ENCODE measurements at places on chromosomes 3 and 15.

GRCh38 chr15:83843471-83843871 is 189.5 kb downstream of the ADAMTSL3 start:
- DNase-seq, result no peak

DNA sequence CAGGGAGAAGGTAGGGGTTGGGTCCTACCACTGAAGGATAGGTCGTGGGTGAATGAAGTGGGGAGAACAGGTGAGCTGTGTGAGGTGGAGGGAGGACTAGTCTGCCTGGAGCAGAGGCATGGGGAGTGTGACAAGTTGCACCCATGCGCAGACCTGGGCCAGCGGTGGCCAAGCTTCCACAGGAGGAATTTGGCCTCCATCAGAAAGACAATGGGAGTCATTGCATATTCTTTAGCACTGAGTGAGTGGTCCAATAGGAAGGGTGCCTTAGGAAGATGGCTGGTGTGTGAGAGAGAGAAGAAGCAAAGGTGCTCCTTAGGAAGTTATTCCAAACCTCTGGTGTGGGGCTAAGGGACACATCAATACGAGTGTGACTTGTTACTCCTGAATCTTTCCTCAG is 191.1 kb downstream of the KCNAB1 start:
- DNase-seq, result no peak

DNA sequence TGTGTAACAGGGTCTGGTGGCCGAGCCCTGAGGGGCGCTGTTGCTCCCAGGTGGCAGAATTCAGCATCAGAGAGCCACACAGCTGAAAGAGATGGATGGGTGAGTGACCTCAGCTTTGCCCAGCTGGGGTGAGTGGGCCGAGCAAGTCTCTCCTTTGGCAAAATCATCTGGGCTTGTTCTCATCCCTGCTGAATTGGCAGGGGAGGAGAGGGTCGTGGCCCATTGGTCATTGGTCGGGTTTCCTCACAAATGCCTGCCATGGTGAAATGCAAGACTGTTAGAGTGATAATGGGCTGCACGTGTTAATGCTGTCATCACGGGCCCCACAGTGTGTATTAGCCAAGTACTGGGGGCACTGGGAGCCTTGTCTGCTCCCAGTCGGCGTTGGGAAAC is 15.9 kb downstream of the ABHD2 start:
- DNase-seq, result no peak

GRCh38 chr3:108983051-108983450 is 29.4 kb upstream of the GUCA1C start:
- DNase-seq, result no peak

GRCh38 chr15:39682366-39682765 is 100.3 kb downstream of the FSIP1 start:
- no peak for DNase-seq

- no peak for DNase-seq
Observed at GRCh38 chr15:39736412-39737195, 46.0 kb downstream of the FSIP1 start.

DNA sequence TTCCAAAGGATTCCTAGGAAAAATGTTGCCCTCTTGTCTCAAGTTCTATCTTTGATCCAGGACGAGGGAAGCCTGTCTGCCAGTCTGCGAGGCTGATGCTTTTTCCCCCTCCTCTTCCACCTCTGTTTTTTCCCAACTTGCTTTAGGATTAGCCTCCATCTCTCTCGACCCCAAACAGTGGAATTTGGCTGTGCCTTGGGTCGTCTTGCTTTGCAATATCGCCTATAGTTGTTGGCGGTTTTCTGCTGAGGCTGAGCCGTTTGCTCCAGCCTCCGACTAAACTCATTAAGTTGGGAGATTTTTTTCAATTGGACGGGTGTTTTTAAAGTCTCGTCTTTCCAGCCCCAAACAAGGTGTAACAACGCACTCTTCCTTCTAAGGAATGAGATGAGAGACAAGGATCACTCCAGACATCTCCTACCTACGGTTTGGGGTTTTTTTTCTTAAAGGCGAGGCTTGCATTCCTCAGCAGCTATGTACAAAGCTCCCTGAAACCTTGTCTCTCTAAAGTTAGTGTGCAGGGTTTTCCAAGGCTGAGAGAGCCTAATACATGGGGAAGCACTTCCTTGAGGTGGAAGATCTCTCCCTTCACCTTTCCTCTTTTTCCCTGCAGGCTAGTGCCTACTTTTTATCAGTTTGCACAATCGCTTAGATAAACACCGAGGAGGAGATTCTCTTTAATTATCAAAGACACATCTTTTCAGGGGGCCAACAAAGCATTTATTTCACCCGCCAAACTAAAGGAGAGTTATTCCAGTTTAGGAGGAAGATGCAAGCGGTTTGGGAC is 4.8 kb upstream of the NR2F2 start:
- DNase-seq, result no peak

GRCh38 chr3:155991847-155992246 is 121.4 kb downstream of the GMPS start:
- DNase-seq, result no peak

DNA sequence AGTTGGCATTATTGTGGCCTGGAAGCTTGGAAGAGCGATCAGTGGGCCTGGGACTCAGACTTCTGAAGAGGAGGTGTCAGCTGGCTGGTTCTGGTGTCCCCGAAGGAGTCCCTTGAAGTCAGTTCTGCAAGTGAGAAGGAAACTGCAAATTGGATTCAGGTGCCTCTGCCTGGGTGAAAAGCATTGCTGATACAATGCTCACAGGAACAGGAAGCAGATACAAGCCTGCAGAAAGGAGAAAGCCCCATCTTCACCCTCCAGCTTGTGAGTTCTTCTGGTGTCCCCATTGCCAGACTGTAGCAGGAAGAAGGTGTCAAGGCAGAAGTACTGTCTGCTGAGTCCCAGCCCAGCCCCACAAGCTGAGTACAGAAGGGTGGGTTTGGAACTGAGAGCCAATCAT is 271.3 kb downstream of the PLOD2 start:
- no peak for DNase-seq

DNA sequence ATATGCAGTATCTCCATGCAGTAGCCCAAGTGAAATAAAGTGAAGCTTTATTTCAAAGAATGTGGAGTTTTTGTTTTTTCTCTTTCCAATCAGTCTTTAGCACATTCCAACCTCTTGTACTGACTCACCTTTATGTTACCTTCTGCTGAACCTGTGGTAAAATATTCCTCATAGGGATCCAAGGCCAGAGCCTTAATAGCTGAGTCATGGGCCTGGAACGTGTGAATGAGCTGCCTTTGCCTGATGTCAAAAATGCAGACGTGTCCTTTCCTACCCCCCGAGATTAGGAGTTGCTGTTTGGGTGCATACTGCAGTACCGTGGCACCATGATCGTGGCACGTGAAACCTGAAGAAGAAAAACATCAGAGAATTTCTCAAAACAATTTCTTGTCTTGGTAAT is 108.5 kb downstream of the GLDN start:
- no peak for DNase-seq

DNA sequence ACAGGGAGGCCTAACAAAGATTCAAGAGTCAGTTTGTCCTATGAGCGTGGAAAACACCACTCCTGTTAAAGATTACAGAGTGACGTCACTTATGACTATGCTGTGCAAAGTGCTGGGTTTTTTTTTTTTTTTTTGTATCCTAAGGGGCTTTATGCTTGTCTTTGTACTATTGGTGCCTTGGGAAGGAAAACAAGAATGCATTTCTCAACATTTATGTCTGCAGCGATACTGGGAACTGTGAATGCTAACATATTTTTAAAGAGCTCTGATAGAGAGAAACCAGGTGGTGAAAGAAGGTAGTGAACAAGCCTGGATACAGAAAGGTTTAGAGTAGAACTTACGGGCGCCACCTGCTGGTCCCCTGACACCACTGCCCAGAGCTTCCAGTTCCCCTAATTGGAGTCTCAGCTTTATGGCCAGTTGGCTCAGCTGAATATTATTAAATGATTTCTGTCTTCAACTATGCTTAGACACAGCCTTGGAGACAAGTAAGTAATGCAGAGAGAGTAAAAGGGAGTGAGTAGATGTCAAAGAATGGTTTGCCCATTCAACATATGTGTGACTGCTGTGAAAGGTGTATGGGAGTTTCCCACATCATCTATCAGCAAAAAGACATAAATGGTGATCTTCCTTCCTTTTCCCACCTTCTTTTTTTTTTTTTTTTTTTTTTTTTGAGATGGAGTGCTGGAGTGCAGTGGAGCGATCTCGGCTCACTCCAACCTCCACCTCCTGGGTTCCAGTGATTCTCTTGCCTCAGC is 807.9 kb upstream of the CFAP20DC start:
- peak; percentile 36 for DNase-seq

GRCh38 chr3:15267502-15267901 is 61.5 kb downstream of the CAPN7 start:
- no peak for DNase-seq

GRCh38 chr15:59317211-59317610 is 55.5 kb downstream of the MYO1E start:
- no peak for DNase-seq

DNA sequence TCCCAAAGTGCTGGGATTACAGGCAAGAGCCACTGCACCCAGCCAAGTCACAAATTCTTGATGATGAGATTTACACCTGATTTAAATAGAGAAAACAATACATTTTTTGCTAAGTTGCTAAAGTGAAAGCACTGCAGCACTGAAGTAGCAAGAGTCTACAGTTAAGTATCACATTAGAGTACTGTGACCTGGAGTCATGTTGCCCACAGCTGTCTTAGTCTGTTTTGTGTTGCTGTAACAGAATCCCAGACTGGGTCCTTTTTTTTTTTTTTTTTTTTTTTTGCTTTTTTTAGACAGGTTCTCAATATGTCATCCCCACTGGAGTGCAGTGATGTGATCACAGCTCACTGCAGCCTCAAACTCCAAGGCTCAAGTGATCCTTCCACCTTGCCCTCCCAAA is 23.2 kb upstream of the GNB4 start:
- no peak for DNase-seq

- DNase-seq, result no peak
Observed at GRCh38 chr15:35320911-35321310, 225.1 kb downstream of the DPH6 start.

DNA sequence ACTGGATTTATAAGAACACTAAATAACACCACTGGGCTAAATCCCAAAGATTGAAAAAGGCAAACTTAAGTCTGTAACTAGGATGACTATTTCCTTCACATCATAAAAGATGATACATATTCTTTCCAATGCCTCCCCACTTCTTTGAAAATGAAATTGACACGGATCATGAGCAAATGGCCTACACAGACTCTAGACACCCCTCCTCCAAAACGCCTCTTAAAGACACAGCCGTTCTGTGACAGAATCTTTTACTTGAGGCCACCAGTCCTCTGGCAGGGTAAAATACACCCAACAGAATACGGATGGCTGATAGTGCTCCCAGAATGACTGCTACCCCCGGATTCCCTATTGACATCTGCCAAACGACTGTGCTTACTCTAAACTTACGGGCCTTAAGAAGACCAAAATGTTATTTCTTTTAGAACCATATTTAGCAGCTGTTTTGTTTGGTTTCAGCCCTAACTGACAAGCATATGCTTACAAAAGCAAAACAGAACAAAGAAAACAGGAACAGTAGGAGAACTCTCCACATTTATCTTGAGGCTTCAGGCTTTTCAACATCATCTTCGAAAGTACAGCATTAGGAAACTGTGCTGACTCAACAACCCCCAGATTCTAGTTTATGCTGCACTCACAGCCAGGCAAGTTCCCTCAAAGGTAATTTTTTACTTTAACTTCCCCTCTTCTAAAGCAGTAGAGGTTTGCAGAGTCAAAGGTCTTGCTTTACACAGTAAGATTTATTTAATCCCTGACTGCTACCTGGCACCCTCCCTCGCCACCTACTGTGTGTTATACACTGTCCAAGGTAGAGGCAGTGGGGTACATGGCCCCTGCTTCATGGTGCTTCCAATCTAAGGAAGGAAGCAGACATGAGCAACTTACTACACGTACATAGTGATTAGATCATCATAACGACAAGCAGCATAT is 84.3 kb downstream of the TNIK start:
- DNase-seq, result no peak

DNA sequence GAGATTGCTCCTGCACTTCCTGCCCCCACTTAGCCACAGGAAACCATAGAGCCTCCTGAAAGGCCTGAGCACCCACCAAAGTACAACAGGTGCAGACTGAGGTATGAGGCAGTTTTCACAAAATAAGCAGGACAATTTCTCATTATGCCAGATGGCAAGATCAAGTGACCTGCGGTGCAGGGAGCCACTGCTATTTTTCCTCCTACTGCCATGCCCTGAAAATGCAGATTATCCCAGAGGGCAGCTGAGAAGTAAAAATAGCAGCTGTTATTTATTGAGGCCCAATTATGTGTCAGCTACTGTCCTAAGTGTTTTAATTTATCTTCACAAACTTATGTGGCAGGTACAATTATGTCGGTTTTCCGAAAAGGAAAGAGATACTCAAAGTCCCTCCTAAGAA is 209.5 kb upstream of the ST8SIA2 start:
- no peak for DNase-seq

DNA sequence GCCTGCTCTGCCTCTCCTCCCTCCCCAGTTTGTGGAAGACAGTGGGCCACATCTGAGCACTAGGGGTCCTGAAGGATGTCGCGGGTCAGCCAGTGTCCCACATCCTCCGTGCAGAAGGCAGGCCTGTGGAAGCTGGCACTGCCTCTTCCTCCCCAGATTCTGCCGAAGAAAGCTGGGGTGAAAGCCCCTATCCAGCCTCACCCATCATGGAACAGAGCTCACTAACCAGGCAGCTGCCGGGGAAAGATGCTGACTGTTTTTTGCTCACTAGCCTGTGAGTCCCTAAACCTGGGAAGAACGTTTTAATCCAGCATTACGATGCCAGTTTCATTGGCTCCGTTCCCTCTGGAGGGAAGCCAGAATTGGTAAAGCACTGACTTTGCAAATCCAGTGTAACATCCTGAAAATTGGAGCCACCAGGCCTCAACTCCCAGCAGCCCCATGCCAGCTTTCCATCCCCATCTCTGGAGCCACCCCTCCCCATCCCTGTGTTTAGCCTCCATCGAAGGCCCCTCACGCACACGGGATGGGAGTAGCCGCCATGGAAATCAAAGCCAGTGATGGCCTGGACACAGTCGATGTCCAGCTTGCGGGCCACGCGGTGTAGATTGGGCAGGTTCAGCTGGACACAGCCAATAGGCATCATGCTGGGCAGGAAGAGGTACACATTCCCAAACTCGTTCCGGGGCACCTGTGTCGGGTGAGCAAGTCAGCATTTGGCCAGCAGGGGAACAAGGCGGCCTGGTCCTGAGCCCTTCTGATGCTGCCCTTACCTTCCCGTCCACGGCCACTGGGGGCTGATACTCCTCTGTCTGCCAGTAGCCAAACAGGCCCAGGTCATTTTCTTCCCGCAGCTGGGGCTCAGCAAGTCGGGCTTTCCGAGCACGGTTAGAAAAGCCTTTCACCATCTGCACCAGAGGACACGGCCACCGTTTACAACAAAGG is 23.5 kb downstream of the TMEM43 start:
- DNase-seq, result no peak
